ENCODE measurements at places on chromosomes 1 and 21.

GRCh38 chr1:58431901-58432620 is 114.5 kb downstream of the OMA1 start:
- H3K4me3 ChIP-seq, result no peak overlapping the region
- peaks cover 6% of the 10 kb centered on the region for H3K4me1 ChIP-seq
- no peak for DNase-seq

DNA sequence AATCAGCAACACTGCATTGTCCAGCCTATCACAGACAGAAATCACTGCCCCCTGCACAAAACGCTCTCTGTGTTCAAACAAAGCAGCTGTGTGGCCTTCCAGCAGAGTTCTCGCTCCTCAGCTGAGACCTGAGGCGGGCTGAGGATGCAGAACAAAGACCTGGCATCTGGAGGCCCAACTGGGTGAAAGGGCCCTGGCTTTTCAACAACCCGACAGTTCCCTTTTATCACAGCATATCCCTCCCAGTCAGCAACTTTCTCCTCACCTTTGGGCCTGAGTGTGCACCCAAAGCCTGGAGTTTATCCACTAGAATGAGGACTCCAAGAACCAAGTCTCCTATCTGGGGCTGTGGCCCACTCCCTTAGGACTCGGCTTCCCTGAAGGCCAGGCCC is 42.6 kb upstream of the A3GALT2 start:
- H3K27me3 ChIP-seq, result no peaks in the 10 kb centered on the region
- H3K27ac ChIP-seq, result peak overlapping the region; percentile 55
- peaks cover 45% of the 10 kb centered on the region for H3K4me1 ChIP-seq
- H3K36me3 ChIP-seq, result peaks cover 27% of the 10 kb centered on the region
- no peak overlapping the region for H3K4me3 ChIP-seq

DNA sequence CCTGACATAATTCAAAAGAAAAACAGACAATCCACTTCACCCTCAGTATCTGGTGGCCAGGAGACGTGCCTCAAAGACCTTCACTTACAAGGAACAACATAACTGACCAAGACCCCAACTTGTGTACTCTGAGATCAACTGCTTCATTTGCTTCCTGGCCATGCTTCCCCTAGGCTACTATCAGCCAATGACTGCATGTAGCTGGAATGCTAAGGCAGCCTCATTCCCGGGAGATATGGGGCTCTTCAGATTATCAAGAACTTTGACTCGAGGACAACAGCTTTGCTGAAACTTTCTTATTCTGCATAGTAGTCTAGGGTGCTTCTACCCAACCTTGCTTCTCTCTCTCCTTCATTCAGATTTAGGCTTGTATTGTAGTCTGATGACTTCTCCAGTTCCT is 11.7 kb upstream of the UCK2 start:
- no peaks in the 10 kb centered on the region for H3K36me3 ChIP-seq
- H3K27me3 ChIP-seq, result no peaks in the 10 kb centered on the region
- H3K27ac ChIP-seq, result no peak overlapping the region
- H3K4me3 ChIP-seq, result no peak overlapping the region
- no peaks in the 10 kb centered on the region for H3K4me1 ChIP-seq
- DNase-seq, result peak; percentile 44

DNA sequence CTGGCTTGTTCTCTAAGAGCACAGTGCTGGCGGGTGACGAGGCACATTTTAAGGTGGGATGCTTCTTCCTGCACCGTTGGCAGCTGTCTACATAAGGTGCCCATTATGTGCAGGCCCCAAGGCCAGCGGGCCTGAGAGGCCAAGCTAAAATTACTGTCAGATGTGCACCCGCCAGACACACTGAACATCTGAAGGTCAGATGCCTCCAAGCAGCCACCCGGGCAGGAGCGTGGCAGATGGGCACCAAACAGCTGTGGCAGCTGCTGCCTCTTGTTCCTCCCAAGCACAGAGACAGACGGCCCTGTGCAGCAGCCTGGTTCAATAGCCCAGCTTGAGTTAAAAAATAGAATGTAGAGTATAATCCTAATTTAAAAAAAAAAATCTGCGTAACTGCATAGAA is 211.9 kb upstream of the EDN2 start:
- H3K36me3 ChIP-seq, result peaks cover 13% of the 10 kb centered on the region
- no peak overlapping the region for H3K27ac ChIP-seq

DNA sequence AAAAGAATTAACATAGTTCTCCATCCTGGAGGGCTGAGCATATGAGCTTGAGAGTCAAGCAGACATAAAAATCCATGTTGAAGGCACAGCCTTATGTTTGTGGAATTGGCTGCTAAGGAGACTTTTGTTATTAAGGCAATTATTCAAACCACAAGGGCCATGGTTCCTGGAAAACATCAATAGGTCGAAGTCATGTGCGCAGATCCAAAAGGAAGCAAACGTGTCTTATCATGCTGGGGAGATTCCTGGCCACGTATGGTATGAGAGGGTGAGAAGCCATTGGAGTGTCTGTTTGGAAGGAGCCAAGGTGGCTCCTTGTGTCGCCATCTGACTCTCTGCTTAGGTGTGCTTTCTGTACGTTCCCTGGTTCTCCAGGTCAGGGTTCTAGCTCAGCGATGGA is 61.8 kb upstream of the COA6 start:
- peaks cover 2% of the 10 kb centered on the region for H3K4me1 ChIP-seq
- no peak overlapping the region for H3K27ac ChIP-seq
- H3K36me3 ChIP-seq, result no peaks in the 10 kb centered on the region
- no peak for DNase-seq

- peak overlapping the region; percentile 94 for H3K27ac ChIP-seq
- no peak overlapping the region for H3K4me3 ChIP-seq
- no peaks in the 10 kb centered on the region for H3K36me3 ChIP-seq
- peaks cover 12% of the 10 kb centered on the region for H3K4me1 ChIP-seq
- DNase-seq, result peak; percentile 93
Observed at GRCh38 chr1:94863297-94863911, 43.2 kb downstream of the SLC44A3 start.

DNA sequence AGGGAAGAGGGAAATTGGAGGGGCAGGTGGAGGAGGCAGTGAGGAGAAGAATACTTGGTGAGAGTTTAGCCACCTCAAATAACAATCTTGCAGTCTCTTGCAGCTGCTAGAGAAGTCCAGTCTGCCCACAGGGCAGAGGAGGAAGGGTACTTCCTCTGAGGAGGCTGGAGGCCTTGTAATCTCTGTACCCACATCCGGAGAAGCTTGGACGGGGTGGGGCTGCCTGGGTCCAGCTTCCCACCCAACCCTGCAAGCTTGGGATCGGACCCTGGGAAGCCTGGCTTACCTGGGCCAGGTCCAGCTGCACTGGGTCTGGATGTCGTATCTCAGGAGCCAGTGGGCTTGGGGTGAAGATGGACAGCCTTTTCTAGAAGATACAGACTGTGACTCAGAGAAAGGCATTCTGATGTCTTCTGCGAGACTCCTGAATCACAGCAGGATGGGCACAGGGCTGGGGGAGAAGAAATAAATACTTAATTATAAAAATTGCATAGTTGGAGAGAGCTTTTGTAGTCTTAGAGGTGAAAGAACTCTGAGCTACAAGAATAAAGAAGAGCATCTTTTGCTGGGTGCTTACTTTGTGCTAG is 111.8 kb upstream of the JUN start:
- DNase-seq, result no peak
- no peaks in the 10 kb centered on the region for H3K27me3 ChIP-seq
- no peak overlapping the region for H3K27ac ChIP-seq
- no peak overlapping the region for H3K4me3 ChIP-seq

GRCh38 chr1:32014948-32015273 is 1.2 kb downstream of the KHDRBS1 start:
- H3K4me3 ChIP-seq, result peak overlapping the region; percentile 95
- no peaks in the 10 kb centered on the region for H3K27me3 ChIP-seq
- DNase-seq, result no peak
- H3K36me3 ChIP-seq, result peaks cover 8% of the 10 kb centered on the region
- H3K4me1 ChIP-seq, result peaks cover 8% of the 10 kb centered on the region

GRCh38 chr1:7407980-7408770 is 362.9 kb upstream of the VAMP3 start:
- no peak overlapping the region for H3K27ac ChIP-seq
- H3K27me3 ChIP-seq, result peaks cover 15% of the 10 kb centered on the region
- H3K4me3 ChIP-seq, result no peak overlapping the region
- DNase-seq, result no peak
- no peaks in the 10 kb centered on the region for H3K36me3 ChIP-seq
- peaks cover 9% of the 10 kb centered on the region for H3K4me1 ChIP-seq

- peaks cover 13% of the 10 kb centered on the region for H3K36me3 ChIP-seq
- H3K27ac ChIP-seq, result peak overlapping the region; percentile 85
- H3K27me3 ChIP-seq, result no peaks in the 10 kb centered on the region
- peak overlapping the region; percentile 70 for H3K4me3 ChIP-seq
- DNase-seq, result peak; percentile 87
- H3K4me1 ChIP-seq, result peaks cover 72% of the 10 kb centered on the region
Observed at GRCh38 chr21:45470773-45471524, 66.0 kb downstream of the COL18A1 start.

DNA sequence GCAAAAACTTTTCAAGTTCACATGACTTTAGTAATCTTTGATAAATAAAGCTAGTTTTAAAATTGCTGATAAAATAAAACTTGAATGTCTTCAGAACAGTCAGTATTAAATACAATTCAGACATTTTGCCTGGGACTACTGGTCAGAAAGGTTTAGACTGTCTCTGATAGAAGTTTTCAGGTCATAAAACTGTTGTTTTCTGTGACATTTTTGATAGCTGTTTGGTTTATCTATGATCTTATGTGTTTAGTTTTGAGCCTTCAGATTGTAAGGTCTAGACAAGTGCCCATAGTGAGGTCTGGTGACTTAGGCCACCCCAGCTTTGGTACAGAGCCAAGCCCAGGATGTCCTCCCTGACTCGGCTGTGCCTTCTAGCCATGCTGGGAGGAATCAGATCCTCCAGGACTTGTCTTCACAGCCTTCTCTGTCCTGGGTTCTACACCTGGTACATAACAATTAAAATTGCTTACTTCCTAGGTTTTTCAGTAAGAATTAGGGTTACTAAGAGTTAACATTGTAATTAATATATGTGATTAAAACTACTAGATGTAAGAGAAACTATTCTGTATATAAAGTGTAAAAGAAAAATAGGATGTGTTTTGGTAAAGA is 15.1 kb upstream of the DNAH14 start:
- no peak for DNase-seq
- no peaks in the 10 kb centered on the region for H3K36me3 ChIP-seq
- H3K4me3 ChIP-seq, result no peak overlapping the region
- H3K27ac ChIP-seq, result no peak overlapping the region
- no peaks in the 10 kb centered on the region for H3K4me1 ChIP-seq

DNA sequence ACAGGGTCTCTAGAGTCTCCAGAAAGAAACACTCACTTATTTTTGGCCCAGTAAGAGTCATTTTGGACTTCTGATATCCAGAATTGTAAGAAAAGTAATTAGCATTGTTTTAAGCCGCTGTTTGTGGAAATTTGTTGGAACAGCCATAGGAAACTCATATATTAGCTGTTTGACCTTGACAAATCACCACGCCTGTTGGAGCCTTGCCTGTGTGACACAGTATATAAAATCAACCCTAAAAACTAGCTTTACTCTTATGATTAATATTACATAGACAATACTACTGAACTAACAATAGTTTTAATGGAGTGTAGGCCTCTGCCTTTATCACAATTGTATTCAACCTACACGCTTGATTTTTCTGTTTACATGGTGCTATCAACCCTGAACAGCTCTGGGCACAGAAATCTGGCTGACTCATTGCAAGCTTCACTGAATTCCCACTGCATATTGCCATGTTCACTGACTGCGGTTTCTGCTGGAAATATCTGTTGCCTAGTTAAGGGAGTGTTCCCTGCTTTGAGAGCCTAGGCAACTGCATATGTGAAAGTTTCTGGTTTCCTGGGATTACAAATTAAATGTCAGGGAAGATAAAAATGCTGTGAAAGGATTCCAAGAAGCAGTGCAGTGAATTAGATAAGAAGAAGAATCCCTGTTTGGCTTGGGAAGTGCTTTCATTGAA is 419.5 kb upstream of the DEPDC1 start:
- peaks cover 2% of the 10 kb centered on the region for H3K4me1 ChIP-seq
- peak; percentile 59 for DNase-seq
- H3K27me3 ChIP-seq, result no peaks in the 10 kb centered on the region

DNA sequence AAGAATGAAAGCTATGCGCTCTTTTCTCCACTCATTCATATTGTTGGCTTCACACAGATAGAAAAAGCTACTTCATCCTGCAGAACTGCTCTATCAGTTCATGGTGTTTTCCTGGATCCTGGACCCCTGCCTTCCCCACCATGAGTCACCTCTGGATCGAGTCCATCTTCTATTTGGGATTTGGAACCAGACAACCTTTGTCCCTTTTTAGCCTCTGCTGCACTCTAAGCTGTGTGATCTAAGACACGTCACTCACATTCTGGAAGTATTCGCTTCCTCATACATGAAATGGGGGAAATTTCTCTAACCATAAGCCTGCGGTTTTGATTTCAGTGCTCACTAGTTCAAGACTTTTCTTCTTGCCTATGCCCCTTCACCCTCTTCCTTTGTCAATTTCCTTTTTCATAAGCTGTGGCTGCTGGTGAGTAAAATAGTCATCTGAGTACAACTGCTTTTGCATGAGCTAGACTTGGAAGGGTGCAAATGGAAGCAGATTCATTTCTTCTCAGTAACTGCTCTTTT is 14.1 kb upstream of the DEGS1 start:
- H3K36me3 ChIP-seq, result no peaks in the 10 kb centered on the region
- DNase-seq, result no peak

DNA sequence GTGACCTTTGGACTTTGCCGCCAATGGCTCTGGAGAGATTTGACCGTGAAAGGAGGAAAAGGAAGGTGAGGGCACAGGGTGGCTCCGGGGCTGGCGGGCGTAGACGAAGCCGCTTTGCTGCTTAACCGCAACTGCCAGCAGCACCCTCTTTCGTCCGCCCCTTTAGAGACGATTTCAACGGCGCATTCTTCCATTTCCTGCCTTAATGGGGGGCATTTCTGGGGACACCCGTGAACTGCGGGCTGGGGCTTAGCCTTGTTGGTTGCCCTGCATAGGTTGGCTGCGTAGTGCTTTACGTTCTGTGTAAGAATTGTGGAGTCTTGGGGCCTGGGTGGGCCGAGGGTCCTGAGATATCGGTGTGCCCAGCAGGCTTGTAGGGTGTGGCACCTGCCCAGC is 6.7 kb upstream of the NPHP4 start:
- DNase-seq, result no peak
- H3K36me3 ChIP-seq, result peaks cover 10% of the 10 kb centered on the region
- peaks cover 13% of the 10 kb centered on the region for H3K27me3 ChIP-seq

GRCh38 chr1:5198328-5198727 is 543.9 kb downstream of the AJAP1 start:
- no peak overlapping the region for H3K4me3 ChIP-seq
- no peak for DNase-seq
- H3K4me1 ChIP-seq, result no peaks in the 10 kb centered on the region
- H3K27ac ChIP-seq, result no peak overlapping the region

DNA sequence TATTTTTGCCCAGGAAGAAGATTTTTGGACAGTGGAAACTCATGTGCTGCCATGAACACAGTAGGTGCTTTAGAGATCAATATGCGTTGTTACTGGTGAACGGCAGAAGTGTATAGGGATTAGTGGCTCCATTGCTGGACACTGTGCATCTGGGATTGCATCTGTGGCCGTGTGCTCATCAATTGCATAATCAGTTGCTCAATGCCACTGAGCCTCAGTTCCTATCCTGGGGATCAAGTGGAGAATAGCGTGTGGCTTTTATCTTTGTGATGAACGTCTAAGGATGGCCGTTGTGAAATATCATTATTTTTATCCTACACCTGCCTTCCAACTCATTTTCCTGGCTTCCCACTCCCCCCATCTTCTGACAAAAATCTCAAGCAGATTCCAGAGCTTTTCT is 5.4 kb downstream of the TNN start:
- DNase-seq, result peak; percentile 3
- H3K27ac ChIP-seq, result no peak overlapping the region
- H3K36me3 ChIP-seq, result no peaks in the 10 kb centered on the region
- no peaks in the 10 kb centered on the region for H3K4me1 ChIP-seq
- H3K27me3 ChIP-seq, result no peaks in the 10 kb centered on the region

- no peak overlapping the region for H3K4me3 ChIP-seq
- H3K27ac ChIP-seq, result no peak overlapping the region
- H3K27me3 ChIP-seq, result no peaks in the 10 kb centered on the region
Observed at GRCh38 chr1:60448850-60449249, 375.3 kb upstream of the C1orf87 start.
